ENCODE measurements at places on chromosomes 6 and 20. TPM values are rescaled to one million over a fixed set of nuclear protein-coding genes. Genes with fewer than 3 reads are reported as not detected.

The FUT9 gene
- not detected for total RNA-seq

The TNFAIP3 gene
- 7.8 TPM for total RNA-seq

The HTR1B gene
- total RNA-seq: not detected

The EYS gene
- not detected for total RNA-seq

The CDH4 gene
- 4.8 TPM for total RNA-seq

The CD24 gene
- 0.26 TPM for total RNA-seq

The LCA5 gene
- total RNA-seq: 5.6 TPM

The UBE2C gene
- total RNA-seq: 12.9 TPM

The PRICKLE4 gene
- 0.26 TPM for total RNA-seq

The NCOA7 gene
- 49.9 TPM for total RNA-seq

The POM121L2 gene
- not detected for total RNA-seq

The PPP1R16B gene
- total RNA-seq: under 0.01 TPM

The PTCRA gene
- not detected for total RNA-seq

The GGT7 gene
- total RNA-seq: 9.5 TPM

The GPR63 gene
- 3.0 TPM for total RNA-seq

The SNAP25 gene
- total RNA-seq: 4.5 TPM

The HFE gene
- 6.4 TPM for total RNA-seq

The SLC17A9 gene
- total RNA-seq: 6.4 TPM

The SLC22A23 gene
- total RNA-seq: 5.1 TPM

The C6orf15 gene
- not detected for total RNA-seq

The DNAH8 gene
- total RNA-seq: under 0.01 TPM

The BCAS1 gene
- total RNA-seq: under 0.01 TPM

The TOX2 gene
- total RNA-seq: 4.4 TPM

The TP53TG5 gene
- under 0.01 TPM for total RNA-seq

The IMPG1 gene
- total RNA-seq: not detected

The EPHA7 gene
- total RNA-seq: under 0.01 TPM

The ATAT1 gene
- 3.9 TPM for total RNA-seq

The IL17F gene
- not detected for total RNA-seq

The CDKN1A gene
- total RNA-seq: 900 TPM

The ADAM33 gene
- 37.2 TPM for total RNA-seq

The SRSF12 gene
- 0.33 TPM for total RNA-seq

The RIN2 gene
- 61.4 TPM for total RNA-seq

The TBXT gene
- total RNA-seq: not detected

The EPPIN gene
- not detected for total RNA-seq

The ELOVL2 gene
- 1.0 TPM for total RNA-seq

The PANK2 gene
- total RNA-seq: 50.8 TPM

The AURKA gene
- total RNA-seq: 4.9 TPM

The CLPSL1 gene
- total RNA-seq: not detected
